ENCODE measurements at places on chromosomes 3 and 15.

DNA sequence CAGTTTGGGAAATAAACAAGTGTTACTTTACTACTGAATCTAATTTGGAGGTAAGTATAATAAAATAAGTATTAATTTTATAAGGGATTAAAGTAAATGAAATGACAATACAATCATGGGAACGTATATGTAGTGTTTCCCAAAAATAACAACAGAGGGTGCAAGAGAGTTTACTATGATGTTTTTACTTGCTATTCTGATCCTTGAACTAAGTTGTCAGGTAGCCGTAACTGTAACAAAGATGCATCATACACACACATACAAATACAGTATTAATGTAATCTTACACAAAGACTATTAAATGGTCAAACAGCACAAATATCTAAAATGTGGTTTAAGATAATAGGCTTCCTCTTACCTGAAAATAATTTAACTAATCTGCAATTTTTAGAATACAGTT lies 311.4 kb downstream of the TBC1D5 start:
- no peak for DNase-seq

- DNase-seq = no peak
These were observed 1.7 kb upstream of the RBP2 start for GRCh38 chr3:139477710-139478640.

GRCh38 chr3:187400756-187401155 lies 32.6 kb downstream of the RTP4 start:
- no peak for DNase-seq

- no peak for DNase-seq
These were observed 773.1 kb downstream of the NTRK3 start for GRCh38 chr15:87483468-87483867.

GRCh38 chr15:57625703-57626448 lies 34.2 kb downstream of the MYZAP start:
- DNase-seq = no peak

DNA sequence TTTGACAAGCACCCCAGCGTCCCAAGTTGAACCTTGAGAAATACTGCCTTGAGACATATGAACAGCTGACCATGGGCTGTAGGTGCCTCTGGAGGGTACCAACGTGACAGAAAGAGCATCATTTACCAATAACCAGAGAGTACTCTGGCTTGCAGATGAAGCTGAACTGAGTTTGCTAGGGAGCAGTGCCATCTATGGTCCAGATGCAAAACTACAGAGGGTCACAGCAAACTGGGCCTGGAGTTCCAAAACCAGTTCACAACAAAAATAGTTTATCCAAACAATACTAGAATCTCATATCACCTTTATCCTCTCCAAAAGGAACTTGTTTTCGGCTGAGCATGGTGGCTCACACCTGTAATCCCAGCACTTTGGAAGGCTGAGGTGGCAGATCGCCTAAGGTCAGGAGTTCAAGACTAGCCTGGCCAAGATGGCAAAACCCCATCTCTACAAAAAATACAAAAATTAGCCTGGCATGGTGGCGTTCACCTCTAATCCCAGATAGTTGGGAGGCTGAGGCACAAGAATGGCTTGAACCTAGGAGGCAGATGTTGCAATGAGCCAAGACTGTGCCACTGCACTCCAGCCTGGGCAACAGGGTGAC lies 69.3 kb downstream of the CHAC1 start:
- peak; percentile 15 for DNase-seq

DNA sequence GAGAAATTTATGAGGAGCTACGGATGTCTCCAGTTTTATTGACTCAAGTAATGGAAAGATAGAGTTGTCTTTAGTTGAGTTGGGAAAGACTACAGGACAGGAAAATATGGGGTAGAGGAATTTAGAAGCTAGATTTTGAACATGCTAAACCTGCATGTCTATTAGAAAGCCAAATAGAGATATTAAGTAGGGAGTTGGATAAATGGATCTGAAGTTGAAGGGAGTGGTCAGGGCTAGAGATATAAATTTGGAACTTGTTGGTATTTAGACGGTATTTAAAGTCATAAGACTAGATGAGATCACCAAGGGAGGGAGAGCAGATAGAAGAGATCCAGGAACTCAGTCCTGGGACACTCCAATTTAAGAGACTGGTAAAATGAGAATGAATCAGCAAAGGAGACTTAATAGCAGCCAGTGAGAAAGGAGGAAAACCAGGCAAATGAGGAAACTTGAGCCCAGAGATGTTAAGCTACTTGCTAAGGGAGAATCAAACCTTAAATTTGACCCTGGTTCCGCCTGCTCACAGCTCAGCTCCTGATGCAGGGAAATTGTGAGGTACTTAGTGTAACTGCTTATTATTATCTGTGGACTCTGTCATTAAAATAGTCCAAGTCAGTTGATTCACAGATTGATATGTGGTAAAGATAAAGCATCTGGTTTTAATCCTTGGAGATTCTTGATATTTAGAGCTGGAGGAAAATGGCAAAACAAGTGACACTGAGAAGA lies 35.8 kb downstream of the ABI3BP start:
- DNase-seq = no peak

- DNase-seq = no peak
These were observed 24.4 kb downstream of the SLC2A2 start for GRCh38 chr3:171001957-171002694.

DNA sequence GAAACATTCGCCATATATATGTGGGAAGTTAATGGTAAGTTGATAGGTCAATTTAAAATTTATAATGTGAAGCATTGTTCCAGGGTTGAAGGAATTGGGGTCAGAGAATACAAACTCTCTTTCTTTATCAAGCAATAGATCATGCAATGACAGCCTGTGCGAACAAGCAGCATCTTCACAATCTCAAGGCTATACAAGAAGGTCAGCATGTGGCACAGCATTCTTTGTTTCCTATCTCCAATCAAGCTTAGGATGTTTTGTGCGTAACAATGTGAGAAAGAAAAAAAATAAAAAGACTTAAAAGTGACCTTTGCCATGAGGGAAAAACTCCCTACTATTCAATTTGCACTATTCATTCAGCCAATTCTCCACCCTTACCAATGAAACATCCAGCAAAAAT lies 288.1 kb upstream of the NECTIN3 start:
- no peak for DNase-seq

- DNase-seq = no peak
These were observed 14.5 kb upstream of the ARHGAP31 start for GRCh38 chr3:119279584-119280243.

GRCh38 chr3:64082961-64083541 lies 59.8 kb upstream of the PSMD6 start:
- no peak for DNase-seq

DNA sequence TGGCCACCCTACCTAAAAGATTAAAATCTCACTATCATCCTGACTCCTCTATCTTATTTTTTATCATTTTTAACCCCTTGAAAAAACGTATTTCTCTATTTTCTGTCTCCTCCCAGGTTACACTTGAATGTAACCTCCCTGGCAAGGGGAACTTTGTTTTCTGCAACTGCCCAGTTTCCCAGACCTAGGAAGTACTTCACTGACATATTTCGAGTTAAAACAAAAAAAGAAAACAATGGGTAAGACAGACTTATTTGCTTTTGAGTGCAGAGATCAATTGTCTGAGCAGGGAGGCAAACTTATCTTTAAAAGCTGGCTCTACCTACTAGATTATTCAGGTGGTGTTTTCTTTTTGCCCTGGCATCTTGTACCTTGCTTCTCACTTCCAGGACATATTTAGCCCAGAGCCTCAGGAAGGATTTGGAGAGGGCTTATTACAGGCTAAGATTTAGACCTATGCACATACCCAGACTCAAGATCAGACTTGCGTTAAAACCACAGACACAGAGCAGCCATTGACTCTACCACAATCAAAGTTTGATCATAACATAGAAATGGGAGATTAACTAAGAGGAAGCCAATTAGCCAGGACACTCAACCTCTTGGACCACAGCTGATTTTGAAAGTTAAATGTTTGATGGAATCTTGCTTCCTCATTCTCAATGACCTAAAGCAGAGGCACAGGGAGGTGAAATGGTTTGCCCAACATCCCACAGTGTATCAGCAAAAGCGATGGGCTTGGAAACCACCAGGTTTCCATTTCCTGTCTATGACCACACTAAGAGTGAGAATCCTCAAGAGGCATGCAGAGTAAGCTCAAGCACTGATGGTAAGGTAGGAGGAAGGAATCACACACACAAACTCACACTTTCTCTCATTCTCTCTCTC lies 169.5 kb upstream of the THBS1 start:
- DNase-seq = no peak

GRCh38 chr3:107791027-107791426 lies 268.3 kb downstream of the BBX start:
- no peak for DNase-seq

- DNase-seq = no peak
These were observed 511.6 kb downstream of the PLOD2 start for GRCh38 chr3:145649368-145649887.

DNA sequence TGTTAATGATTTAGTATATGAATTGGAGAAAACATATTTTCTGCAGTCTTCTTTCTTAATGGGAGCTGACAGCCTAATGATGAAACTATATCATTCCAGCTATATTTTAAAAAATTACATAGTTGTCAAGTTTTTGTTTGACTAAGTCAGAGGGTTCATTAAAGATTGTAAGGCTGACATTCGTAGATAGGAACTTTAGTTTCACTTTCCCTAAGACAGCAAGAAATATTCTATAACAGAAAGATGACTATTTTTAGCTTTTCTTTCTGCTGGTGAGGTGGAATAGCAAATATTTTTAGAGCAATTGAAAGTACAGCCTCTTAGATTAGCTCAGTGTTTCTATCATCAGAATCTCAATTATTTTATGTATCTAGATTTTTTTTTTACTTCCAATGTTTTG lies 60.2 kb downstream of the PIAS1 start:
- DNase-seq = no peak

DNA sequence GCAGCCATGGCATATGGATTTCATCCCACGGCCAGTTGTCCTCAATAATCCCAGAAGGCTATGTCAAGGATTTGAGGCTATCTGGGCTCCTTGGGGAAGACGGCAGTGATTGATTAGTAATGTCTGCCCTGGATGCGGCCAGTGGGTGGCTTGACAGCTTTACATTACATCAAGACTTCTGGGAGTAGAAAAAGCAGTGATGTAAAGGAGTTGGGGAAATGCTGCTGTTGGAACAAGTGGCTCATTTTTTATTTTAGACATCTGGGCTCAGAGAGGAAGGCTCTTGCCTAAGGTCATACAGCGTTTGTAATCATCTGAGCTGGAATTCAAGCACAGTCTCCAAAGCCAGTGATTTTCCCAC lies 94.1 kb downstream of the FLNB start:
- no peak for DNase-seq

DNA sequence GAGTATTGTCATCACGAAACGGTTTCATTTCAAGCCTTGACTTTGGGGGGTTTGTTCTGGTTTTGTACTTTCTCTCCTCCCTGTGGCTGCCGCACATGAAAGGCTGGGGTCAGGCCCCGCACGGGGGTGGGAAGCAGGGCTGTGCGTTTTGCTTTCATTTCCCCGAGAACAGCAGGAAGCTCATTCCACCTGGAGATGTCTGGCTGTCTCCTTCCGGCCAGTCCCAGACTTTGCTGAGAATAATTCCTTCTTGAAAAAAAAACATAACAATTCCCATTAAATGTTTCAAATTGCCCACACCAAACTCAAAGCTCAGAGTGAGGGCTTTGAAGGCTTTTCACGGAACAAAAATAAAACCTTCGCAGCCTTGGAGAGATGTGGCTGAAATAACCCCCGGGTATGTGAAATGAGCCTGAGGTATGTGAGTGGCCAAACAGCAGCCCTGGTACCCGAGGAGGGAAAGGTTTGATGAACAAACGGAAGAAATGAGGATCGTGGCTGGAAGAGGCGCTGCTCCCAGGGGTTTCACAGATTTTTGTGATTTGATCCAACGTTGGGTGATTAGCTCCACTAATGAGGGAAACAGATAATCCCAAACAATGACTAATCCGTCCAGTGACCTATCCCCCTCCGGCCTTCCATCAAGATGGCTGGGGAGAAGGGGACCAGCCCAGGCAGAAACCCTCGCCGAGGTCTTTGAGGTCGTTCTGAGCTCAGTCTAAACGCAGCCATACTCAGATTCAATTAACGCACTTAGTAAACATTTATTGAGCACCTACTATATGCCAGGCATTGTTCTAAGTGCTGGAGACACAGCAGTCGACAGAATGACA lies 126.9 kb upstream of the MEF2A start:
- DNase-seq = no peak

All from activated CD4-positive, alpha-beta T cell treated with anti-CD3 and anti-CD28 coated beads, Interleukin-2, amount 50 U/mL, for 4 hours (primary cell).